Uterus (tissue), 4 donors: ENCODE measurements at places on chromosomes 2 and 18.

- no peak for DNase-seq
Measured at GRCh38 chr2:41621563-41621962, 426.3 kb upstream of the PKDCC start.

GRCh38 chr2:159808032-159808425 is 10.0 kb upstream of the CD302 start:
- DNase-seq = no peak

GRCh38 chr2:180240774-180241173 is 233.7 kb upstream of the CWC22 start:
- DNase-seq = no peak

DNA sequence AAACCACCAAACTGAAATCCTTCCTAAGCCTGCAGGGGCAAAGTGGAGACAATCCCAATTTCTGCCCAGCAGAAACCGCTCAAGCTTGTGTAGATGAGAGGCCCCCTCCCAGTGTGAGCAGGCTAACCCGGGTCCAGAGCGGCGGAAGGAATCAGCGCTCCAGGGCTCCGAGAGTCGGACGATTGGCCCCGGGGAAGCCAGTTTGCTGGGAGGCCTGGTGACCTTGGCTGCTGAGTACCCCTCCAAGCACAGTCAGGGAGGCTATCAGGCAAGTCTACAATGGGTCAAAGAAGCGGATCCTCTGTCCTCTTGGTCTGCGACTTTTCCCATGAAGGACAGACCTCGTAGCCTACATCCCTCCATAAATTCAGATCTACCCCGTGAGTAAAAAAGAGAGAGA is 16.8 kb upstream of the EN1 start:
- no peak for DNase-seq

GRCh38 chr2:212208467-212208866 is 330.1 kb downstream of the ERBB4 start:
- DNase-seq = no peak

DNA sequence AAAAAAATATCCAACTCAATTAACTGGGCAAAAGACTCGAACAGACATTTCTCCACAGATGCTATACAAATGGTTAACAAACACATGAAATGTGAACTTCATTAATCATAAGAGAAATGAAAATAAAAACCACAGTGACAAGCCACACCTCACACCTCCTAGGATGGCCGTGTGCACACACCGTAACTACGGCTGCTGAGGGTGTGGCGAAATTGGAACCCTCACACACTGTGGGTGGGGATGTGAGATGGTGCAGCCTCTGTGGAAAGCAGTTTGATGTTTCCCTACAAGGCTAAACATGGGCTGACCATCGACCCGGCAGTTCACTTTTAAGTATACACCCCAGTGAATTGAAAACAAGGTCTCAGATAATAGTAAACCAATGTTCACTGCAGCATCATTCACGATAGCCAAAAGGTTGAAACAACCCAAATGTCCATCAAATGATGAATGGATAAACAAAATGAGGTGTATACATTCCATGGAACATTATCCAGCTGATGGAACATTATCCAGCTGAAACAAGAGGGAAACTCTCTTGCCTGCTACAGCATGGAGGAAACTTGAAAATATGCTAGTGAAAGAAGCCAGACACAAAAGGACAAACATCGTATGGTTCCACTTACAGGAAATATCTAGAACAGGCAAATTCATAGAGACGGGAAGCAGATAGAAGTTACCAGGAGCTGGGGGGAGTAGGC is 32.2 kb downstream of the ZAP70 start:
- no peak for DNase-seq

DNA sequence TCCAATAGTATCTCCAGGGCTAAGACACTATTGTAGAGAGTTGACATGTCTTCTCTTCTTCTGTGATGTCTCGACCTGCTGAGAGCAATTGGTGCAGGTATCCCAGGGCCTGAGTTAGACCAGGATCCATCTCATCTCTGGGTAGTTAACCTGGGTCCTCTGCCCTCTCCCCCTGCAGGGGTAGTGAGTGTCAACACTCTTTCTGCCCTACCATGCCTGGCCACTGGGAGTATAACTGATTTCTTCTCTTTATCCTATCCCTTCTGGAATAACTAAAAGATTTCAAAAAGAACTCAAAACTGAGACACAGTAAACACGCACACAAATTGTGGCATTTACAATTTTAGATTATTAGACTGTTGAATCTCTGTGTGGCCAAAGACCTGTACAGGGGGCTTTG is 20.8 kb upstream of the SIX3 start:
- DNase-seq = no peak
